ENCODE measurements at places on chromosomes 1 and 21.
A peak's percentile ranks its signal among the peaks of the same experiment; 100 is the strongest.

DNA sequence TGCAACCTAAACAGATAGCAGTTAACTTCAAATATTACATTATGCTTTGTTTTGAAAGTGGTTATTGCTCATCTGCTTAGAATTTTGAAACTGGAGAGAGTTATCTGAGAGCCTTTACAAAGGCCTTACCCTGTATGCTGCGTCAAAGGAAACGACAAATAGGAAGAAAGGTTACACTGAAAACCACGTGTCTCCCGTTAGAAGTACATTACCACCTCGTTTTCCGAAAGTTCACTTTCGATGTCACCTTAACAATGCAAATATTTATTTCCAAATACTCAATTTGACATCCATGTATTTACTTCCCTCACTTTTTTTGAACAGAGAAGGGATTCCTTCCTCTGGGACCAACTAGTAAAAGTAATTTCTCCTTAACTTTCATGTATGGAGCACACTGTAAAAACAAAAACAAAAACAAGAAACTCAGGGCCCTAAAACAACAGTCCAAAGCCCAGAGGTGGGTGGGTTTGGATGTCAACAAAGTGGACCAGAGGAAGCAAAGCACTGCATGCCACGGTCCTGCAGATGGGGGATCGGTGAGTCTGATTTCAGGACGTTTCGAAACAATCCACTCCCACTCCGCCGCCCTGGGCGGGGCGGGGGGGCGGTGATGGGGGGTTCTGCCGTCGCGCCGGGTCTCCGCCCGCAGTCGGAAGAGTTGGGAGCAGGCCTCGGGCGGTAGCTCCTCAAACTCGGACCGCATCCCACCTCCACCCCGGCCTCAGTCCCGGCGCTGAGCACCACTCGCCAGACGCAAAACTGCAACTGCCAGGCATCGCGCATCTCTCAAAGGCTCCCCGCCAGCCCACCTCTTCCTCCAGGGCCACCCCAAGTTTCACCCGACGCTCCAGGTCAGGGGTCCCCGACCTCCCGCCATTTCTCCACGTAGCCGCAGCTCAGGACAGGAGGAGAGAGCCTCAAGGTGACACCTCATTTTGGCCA is 841 bp downstream of the ADSS2 start:
- peak; percentile 81 for DNase-seq

GRCh38 chr1:227945891-227946623 is 1.7 kb downstream of the WNT9A start:
- peak; percentile 72 for DNase-seq

DNA sequence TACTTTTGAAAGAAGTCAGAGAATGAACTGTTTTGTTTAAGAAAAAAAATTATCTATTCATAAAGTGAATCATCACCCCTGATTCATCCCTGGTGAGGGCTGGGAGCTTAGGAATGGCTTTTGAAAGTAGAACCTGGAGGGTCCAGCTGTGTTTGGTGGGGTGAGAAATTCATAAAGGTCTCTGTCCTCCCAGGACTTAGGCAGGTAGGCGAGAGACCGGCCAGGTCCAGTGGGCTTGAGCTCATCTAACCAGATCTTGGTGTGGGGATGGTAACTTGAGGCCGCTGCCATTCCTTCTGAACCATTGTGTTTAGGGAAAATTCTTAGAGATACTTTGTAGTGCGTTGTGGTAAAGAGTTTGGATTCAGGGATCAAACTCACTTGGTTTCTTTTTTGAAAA is 156.8 kb upstream of the TNR start:
- DNase-seq = no peak

DNA sequence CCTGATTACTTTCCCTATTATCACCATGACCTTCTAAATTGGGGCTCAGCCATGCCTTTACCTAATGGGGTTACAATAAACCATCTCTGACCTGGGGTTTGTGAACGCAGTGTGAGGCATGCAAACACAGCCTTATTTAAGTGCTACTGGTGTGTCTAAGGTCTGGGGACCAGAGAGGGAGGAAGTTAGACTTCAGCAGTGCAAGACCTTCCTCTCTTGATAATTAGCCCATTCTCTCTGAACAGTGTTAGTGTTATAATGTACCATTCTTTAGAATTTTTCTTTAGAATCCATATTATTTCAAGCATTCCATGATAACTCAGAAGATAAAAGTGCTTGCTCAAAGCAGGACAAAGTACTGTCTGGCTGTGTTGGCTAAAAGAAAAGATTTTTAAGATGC is 10.5 kb upstream of the LRRC8D start:
- no peak for DNase-seq
